Activated CD4-positive, alpha-beta T cell treated with anti-CD3 and anti-CD28 coated beads for 24 hours (primary cell): ENCODE measurements at places on chromosomes 1 and 21.
A peak's percentile ranks its signal among the peaks of the same experiment; 100 is the strongest.

DNA sequence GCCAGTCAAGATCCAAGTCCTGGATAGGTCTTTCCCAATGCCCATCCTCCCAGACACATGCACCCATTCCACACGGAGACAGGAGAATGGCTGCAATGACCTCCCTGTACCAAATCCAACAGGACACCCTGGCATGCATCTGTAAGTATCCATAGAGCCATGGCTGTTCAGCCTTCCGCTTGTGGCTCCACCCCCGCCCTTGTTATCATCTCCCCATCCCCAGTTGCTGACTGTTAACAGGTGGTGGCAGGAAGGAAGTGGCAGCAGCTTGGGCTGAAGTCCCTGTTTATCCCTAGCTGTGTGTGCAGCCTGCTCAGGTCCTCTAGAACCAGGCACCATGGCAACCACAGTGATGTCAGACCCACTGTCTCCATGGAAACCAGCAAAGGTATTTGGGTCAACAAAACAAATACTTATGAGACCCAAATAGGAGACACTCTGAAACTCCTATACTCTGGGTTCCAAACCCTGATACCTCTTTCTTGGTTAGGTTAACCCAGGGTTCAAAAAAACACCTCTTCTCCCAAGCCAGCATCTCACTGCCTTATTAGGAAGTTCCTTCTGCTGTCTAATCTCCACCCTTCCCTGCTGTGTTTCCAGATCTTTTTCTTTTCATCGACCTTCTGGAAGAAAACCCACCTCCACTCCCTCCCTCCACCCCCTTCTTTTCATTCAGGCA is 721 bp downstream of the PBXIP1 start:
- peak; percentile 59 for DNase-seq

GRCh38 chr1:162851341-162851740 is 9.6 kb downstream of the CCDC190 start:
- no peak for DNase-seq

- DNase-seq: no peak
These were observed 29.7 kb downstream of the EPHA2 start for GRCh38 chr1:16126160-16126559.

- no peak for DNase-seq
These were observed 14.5 kb upstream of the C1orf141 start for GRCh38 chr1:67149179-67149770.

DNA sequence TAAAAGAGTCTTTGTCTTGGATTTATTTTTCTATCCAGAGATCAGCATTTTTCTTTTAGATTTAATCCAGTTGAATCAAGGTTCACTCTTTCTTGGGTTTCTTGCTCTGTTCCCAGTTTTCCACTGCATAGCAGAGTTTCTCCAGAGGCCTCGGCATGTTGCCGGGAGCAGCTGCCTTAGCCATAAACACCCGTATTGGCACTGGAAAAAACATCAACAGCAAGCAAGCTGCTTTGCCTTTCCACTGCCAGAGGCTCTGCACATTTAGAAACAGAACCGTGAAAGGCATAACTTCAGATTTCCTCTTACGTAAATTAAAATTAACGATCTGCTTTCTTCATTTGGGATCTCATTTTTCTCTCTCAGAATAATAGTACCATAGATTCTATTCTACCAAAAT is 181.8 kb upstream of the L1TD1 start:
- no peak for DNase-seq

- DNase-seq: no peak
These were observed 33.4 kb upstream of the TLR5 start for GRCh38 chr1:223176437-223176836.

DNA sequence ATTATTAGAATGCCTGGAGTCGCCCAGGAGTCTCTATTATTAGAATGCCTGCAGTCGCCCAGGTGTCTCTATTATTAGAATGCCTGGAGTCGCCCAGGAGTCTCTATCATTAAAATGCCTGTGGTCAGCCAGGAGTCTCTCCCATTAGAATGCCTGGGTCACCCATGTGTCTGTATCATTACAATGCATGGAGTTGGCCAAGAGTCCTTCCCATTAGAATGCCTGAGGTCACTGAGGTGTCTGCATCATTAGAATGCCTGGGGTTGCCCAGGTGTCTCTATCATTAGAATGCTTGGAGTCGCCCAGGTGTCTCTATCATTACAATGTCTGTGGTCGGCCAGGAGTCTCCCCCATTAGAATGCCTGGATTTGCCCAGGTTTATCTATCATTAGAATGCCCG is 66.9 kb downstream of the RNF187 start:
- no peak for DNase-seq

- no peak for DNase-seq
These were observed 124.2 kb downstream of the GALNT2 start for GRCh38 chr1:230191079-230191804.

DNA sequence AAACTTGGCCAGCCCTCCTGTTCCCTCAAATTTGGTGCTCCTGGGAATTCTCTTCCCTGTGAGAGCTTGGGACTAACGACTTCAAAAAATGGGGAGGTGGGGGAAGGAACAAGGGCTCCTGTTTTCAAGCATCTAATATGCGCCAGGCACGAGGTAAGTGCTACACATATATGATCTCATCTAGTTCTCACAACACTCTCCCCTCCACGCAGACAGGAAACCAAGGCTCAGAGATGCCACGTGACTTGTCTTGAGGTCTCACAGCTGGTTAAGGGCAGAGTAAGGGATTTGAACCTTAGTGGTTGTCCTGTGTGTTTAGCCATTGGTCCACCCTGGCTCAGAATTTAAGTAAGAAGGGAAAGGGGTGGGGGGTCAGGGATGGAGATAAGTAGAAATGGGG is 125.9 kb downstream of the DMRTB1 start:
- DNase-seq: no peak

- DNase-seq: no peak
These were observed 88.0 kb upstream of the ZNF648 start for GRCh38 chr1:182149411-182149965.

GRCh38 chr1:42430286-42431135 is 25.3 kb downstream of the ZMYND12 start:
- no peak for DNase-seq

DNA sequence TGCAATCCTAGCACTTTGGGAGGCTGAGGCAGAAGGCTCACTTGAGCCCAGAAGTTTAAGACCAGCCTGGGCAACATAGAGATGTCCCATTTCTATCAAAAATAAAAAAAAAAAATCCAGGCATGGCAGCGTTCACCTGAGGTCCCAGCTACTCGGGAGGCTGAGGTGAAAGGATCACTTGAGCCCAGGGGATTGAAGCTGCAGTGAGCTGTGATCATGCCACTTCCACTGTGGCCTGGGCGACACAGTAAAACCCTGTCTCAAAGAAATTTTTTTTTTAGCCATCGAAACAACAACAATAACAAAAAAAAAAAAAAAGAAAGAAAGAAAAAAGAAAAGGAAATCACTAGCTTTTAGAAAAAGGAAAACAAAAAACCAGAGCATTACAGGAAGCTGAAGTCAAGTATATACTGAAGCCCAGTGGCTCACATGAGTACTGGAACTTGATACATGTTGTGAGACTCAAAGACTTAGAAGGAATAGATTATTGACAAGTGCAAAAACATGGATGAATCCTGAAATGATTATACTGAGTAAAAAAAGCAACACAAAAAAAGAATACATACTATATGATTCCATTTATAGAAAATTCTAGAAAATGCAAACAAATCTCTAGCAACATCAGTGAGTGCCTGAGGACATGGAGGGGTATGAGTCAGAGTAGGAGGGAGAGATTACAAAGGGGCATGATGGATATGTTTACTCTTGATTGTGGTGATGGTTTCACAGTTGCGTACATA is 6.1 kb upstream of the RABGAP1L start:
- DNase-seq: no peak

DNA sequence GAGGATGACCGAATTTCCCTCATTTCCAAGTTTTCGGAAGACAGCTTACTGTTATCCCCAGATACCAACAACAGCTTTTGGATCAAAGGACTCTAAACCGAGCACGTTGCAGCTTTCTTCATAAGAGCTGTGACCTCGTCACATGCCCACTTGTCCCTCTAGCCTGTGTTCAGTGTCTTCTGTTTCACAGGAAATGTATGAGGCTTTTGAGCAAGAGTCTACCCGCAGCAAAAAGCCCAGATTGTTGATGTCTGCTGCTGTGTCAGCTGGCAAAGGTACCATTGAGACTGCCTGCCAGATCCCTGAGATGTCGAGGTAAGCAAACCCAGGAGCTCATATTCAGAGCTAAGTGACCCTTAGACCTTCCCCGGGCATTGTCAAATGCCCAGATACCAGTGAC is 24.1 kb downstream of the CHI3L2 start:
- DNase-seq: no peak

DNA sequence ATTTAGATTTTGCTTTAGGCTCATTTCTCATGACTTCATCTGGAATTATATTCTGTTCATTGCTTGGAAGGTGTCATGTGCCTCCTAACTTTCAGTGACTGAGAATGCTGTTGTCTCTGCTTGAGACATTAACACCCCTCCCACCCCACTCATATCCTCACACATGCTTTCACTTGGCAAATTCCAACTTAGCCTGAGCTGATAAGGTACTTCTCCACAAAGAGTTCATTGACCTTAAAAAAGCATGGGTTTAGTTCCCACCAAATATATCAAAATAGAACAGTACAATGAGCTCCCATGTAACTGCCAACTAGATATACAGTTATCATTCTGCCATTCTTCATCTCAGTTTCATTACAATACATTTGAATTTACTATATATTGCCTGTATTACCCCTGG is 576.5 kb upstream of the ADGRL2 start:
- DNase-seq: no peak

DNA sequence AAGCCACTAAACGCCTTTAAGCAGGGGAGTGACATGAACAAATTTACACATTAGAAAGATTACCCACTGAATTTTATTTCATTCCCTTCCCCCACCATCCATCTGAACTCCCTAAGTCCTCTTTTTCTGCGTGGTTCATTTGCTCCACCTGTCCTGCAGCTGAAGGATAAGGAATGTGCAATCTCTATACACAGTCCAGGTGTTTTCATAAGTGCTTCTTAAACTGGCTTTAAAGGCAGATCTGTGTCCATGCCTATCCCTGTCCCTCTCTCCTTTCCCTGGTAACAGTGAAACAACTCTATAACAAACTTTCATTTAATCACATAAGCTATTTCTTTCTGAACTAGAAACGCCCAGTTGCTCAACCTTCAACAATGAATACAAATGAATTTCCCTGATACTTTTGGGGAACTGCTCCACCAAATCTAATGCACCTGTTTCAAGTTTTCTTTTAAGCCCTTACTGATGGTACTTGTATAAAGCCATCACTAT is 8.4 kb downstream of the GSTM3 start:
- no peak for DNase-seq

DNA sequence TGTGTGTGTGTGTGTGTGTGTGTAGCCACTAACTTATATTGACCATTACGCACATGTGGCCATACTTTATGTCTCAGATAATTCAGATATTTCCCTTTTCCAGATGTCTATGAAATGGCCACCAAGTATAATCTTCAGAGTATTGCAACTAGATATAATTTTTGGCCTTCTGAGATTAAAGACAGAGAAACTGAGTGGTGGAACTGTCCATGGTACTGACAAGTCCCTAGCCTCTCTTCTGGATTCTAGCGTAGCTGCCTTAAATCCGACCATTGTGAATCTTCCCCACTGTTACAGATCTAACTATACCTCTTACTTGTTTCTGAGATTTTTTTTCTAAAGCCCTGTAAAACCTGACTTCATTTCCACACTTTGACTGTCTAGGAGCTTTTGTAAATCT is 100.0 kb upstream of the SERTAD4 start:
- DNase-seq: no peak

DNA sequence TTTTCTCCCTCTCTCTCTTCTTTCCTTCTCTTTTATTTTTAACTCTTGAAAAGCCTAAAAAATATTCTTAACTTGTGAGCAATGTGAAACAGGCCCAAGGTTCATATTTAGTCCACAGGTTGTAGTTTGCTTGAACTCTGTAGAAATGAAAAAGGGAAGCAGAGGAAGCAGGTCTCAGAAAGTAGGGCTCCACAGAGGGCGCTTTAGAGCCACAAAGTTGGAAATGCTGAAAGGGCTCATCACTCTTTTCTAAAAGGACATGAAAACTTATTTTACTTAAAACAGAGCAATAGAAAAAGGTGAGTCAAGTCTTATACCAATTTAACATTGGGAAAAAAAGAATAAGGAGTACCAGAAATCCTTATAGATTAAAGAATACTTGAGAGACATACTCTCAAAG is 247.0 kb downstream of the USP25 start:
- no peak for DNase-seq

DNA sequence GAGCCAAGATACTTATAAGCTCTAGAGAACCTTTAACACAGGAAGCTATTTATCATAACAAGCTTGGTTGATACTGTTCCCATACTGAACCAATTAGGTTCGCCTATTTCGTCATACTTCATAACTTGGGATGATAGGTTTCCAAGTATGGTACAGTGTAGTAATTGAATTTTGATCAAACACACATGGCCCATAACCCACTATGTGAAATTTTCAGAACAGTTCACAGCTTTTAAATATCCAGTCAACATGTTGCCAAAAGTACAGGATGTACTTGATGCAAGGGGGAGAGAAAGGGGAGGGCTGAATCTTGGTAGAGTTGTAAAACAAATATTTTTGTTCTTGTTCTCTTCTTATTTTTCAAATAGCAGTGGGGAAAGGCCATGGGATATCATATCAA is 86.6 kb downstream of the TM2D1 start:
- no peak for DNase-seq

DNA sequence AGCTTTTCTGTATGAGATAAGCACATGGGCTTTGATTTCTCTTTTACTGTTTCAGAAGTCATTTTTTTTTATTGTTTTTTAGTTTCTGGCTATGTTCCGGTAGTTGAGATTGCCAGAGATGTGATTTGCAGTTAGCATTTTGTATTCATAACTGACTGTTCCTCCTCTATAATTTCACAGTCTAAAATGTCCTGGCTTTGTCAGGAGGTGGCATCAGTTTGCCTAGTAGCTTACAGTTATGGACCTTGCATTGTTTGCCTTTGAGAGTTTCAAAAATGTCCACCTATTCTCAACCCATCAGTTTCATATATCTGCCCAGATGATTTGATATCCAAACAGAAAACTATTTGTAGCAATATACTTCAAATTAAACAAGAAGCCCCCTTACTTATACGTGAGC is 39.5 kb upstream of the ST6GALNAC3 start:
- no peak for DNase-seq

DNA sequence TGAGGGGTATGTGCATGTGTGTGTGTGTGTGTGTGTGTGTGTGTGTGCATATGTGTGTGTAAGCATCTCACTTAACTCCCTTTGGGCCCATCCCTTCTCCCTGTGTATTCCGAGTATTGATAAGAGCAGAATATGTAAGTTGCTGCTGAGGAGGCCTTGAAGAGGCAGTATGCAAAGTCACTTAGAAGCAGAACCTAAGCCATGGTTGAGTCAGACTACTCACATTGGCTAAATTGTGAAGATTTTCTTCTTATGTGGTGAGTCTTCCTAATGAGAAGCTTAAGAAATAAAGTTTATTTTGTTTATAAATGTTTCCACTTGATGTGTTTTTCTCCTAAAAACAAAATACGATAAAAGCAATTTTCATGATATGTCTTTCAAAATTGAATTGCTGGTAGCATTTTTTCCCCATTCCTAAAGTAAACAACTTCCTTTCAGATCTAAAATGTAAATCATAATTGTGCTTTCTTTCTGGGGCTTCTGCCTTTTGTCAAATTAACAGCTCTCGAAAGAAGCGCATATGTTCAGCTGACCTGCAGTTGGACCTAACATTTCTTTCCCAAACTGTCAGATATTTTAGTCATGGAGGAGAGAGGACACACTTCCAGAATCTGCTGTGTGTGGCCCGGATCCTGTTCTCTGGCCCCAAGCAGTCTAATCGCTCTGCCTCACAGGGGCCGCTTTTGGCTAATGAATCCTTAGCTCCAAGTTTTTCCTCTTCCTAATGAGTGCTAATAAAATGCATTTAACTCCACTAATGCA is 284.0 kb downstream of the DUSP10 start:
- DNase-seq: no peak
